COLO829 (cell line): ENCODE measurements at places on chromosomes 4 and X.
A peak's percentile ranks its signal among the peaks of the same experiment; 100 is the strongest.

- no peak for DNase-seq
Observed at GRCh38 chr4:184693056-184693455, 40.8 kb downstream of the CENPU start.

GRCh38 chrX:638482-639131 lies 8.0 kb downstream of the SHOX start:
- no peak for DNase-seq

- DNase-seq, result no peak
Observed at GRCh38 chr4:38013461-38014366, 53.5 kb downstream of the PTTG2 start.

- DNase-seq, result no peak
Observed at GRCh38 chrX:101956556-101956955, 24.7 kb upstream of the ZMAT1 start.

GRCh38 chr4:171162478-171162877 lies 650.7 kb upstream of the GALNTL6 start:
- no peak for DNase-seq

DNA sequence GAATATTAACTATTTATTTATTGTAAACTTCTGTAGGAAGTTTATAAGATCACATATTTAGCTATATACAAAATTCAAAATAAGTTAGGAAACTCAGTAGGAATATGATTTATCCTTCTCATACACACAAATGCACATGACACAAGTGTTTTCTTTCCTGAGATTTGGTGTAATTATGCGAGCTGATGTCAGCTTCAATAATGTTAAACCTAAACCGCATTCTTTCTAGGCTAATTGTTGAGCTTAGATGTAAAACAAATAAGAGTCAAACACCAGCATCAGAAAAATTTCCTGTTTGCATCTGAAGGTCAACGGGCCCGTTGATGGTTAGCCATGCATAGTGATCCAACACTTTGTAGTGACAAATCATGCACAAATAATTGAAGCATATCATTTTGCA lies 30.8 kb downstream of the RASGEF1B start:
- no peak for DNase-seq

- peak; percentile 15 for DNase-seq
Observed at GRCh38 chr4:72366601-72367000, 202.4 kb downstream of the ADAMTS3 start.

- DNase-seq, result no peak
Observed at GRCh38 chrX:133794126-133794525, 191.3 kb downstream of the GPC3 start.

GRCh38 chr4:25271866-25272265 lies 38.0 kb downstream of the PI4K2B start:
- DNase-seq, result no peak

DNA sequence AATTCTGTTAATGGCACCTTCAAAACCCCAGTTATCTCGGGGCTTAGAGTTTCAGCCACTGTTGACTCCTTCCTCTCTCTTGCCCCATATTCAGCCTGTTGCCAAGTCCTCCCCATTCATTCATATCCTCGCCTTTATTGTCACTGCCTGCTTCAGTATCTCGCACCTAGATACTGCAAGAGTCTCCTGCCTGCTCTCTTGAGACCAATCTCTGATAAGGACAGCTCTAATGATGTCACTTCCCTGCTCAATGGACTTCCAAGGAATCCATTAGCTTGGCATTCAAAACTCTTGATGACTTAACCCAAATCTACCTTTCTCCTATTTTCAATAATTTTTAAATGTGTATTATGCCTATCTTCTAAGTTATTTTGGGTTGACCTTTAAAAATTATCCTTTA lies 1.1 kb upstream of the UBE2A start:
- no peak for DNase-seq

- no peak for DNase-seq
Observed at GRCh38 chrX:936979-937769, 275.3 kb downstream of the CRLF2 start.

DNA sequence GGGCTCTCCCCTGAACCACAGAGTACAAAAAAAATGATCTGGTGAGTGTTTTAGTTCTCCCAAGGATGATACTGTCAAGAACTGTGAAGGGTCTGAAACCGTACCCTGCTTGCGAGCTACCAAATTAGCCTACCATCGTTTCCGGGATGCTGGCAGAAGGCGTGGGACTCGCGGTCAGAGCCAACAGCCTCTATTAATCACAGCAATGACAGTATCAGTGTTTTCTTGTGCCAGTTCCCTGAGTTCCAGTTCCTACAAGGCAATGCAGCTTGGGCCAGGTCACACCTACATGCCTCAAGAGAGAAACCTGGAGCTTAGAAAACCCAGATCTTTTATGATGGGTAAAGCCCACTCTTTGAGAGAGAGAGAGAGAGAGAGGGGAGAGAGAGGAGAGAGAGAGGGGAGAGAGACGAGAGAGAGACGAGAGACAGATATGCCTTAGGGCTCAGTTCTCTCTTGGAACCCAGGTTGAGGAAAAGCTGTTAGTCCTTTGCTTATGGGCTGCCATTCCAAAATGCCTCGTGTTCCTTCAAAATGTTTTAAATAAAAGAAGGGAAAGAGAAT lies 327.8 kb downstream of the ARHGAP10 start:
- no peak for DNase-seq

DNA sequence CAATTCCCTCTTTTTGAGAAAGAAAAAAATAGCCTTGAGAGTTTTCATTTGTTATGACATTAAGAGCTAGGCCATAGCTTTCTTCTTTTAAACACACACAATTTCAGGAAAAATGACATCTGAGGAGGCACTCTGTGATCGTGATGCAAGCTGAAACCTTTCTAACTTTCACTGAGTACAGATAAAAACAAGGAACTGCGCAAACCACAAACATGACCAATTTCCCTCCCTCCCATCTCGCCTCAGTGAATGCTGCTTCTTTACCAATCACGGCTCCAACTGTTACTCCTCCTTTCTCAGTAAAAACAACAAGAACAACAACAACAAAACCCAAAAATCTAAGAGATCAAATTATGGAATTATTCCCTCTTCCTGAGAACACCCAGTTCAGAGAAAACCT lies 626.8 kb downstream of the TLL1 start:
- no peak for DNase-seq

DNA sequence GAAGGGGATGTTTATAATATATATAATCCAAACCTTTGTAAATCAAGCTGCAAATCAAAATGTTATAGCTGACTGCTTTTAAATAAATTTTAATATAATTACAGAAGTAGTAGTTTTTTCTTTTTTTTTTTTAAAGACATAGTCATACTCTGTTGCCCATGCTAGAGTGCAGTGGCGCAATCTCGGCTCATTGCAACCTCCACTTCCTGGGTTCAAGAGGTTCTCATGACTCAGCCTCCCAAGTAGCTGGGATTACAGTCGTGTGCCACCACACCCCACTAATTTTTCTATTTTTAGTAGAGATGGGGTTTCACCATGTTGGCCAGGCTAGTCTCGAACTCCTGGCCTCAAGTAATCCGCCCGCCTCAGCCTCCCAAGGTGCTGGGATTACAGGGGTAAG lies 178.7 kb downstream of the FBXW7 start:
- DNase-seq, result no peak

DNA sequence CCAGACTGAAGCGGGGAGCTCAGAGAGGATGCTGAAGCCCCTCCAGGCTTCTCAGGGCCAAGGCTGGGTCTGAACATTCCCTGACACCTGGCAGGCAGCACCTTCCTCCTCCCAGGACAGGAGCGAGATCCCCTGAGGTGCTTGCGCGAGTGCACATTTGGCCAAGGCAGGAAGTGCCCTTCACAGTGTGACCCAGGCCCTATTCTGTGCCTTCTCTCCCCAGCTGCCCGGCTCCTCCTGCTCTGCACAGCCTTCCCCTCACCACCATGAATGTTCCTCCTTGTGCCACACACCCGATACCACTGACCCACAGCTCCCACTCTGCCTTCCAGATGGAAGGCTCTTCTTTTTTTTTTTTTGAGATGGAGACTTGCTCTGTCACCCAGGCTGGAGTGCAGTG lies 17.1 kb upstream of the PSAPL1 start:
- no peak for DNase-seq

DNA sequence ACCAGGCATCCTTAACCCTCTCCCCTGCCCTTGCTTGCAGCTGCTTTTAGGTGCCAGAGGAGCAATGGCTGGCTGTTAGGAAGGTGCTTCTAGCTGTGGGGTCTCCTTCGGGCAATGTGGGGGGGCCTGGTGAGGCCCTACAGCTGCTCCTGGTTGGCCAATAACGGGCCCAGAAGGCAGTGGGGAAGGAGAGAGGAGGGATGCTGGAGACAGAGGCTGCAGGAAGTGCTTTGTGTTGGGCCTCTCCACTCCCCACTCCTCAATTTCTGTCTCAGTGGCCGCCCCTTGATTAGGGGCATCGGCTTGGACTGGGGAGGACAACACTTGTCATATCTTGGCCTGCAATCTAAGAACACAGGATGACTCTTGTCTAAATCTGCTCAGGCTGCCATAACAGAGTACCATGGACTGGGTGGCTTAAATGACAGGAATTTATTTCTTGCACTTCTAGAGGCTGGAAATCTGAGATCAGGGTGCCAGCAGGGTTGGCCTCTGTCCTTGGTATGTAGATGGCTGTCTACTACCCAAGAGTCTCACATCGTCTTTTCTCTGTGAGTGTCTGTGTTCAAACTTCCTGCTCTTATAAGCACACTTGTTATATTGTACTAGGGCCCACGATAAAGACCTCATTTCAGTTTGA lies 374.3 kb downstream of the MID1IP1 start:
- no peak for DNase-seq

DNA sequence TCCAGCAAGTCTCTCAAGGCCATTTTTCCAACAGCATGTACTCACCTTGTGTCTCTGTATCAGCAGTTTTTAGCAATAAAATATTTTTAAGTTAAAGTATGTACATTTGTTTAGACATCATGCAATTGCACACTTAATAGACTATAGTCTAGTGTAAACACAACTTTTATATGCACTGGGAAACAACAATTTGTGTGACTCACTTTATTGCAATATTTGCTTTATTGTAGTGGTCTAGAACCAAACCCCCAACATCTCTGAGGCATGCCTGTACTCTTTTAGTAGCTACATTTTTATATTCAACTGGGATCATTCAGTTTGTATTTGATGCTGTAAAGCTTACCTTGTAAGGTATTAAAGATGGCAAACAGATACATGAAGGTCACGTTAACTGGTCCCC lies 14.7 kb upstream of the PHKA2 start:
- no peak for DNase-seq

DNA sequence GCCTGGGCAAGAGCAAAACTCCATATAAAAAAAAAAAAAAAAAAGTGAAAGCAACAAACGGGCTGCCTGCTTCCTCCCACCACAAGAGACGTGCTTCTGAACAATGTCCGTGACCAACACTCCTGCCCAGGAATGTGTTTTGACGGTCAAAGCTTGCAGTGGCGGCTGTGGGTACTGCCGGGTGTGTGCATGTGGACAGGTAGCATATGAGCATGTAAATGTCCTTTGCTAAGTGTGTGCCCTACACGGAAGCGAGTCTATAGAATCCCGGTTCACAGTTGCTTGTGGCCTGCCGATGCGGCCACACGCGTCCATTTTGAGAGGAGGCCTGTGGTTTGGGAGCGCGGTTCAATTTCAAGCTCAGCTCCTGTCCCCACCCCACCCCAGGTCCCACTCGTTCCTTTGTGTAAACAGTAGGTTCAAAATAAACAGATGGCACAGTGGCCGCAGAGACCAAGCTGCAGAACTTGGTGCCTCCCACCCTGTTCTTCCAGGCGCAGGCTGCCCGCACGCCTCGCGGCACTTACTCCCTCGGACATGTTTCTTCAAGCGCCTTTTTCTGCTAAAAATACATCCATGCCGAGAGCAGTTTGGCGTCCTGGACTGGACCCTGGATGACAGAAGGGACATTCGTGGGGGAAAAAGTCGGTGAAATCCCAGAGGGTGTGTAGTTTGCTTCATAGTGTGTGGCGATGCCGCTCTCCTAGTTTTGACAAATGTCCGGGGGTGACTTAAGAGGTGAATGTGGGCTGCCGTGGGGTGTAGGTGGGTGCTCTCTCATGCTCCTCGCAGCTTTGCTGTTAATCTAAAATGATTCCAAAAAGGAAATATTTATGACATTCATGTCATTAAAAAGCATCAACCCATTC lies 11.5 kb upstream of the NKX1-1 start:
- DNase-seq, result no peak

- no peak for DNase-seq
Observed at GRCh38 chr4:108031427-108032083, 41.9 kb downstream of the HADH start.

DNA sequence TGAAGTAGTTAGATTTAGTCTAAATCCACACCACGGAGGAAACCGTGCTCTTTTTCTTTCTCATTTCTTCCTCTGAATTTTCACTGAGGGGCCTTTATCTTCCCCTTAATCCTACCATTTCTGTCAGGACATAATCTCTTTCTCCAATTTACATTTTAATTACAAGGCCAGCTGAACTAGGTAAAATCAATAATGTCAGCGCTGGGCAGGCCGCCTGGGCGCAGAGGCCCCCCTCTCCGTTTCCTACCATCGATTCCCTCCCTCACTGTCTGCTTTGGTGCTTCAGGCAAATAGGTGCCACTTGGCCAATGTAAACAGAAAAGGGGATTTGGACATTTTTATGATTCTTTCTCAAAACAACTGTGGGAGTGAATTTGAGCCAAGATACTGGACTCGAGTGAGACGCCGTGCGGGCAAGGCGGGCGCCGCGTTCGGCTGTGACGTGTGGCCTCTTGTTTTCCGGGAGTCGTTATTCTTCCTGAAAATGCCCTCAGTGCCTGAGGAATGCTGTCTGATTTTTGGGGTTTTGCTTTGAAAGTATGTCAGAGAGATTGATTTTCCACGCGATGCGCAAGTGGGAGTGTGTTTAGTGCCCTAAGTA lies 22.6 kb downstream of the UVSSA start:
- no peak for DNase-seq

DNA sequence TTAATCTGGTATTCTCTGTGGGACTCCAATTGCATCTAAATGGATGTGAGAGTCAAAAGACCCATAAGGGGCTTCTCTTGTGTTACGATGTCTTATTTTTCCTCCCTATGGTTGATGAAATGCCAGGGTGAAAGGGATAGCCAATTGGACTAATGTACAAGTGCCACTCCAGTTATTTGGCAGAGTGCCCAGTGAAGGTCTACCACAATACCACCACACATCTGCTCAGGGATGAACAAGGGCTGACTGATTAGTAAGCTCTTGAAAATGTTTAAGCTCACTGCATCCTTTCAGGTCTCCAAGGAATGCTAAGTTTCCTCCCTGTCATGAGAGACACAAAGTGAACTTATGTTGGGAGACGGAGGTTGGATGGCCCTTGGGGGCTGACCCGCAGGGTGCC lies 57.8 kb downstream of the HEPH start:
- no peak for DNase-seq
